ENCODE measurements at places on chromosomes 2 and 18.

DNA sequence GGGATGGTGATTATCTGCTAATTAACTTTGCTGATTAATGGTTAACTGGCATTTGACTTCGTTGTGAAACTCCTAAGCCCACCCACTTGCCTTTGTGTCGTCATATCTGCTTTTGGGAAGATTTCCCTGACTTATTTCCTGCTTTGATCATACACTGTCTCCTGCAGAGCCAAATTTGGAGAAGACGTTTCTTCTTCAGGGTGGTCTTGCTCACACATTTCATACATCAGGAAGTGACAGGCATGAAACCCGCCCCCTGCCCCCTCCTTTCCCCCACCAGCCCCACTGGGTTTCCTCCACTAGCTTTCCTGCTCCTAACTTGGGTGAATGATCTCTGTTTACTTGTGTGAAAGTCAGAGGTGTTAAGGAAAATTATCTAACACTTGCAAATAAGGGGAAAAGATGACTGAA lies 300.1 kb downstream of the TSN start:
- DNase-seq = no peak

GRCh38 chr2:112121682-112122254 lies 16.4 kb upstream of the FBLN7 start:
- DNase-seq = peak; percentile 47

GRCh38 chr2:79041032-79041448 lies 15.5 kb downstream of the REG3G start:
- no peak for DNase-seq

- DNase-seq = no peak
Measured at GRCh38 chr18:61459896-61460648, 126.8 kb downstream of the CDH20 start.

DNA sequence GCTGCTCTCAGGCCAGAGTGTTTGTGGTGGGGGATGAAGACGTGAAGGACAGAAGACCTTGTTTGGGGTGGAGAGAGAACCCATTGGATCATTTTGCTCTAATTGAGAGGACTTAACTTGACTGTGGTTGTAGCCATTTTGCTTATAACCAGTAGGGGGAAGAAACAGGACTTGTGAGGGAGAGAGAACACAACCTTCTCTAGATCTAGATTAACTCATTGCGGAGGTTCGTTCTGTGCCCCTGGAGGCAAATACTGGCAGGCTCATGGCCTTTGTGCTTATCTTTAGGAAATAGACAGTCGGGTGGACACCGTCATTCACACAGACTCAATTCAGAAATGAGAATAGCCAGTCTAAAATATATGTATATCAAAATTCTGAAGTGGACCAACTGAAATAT lies 147.0 kb upstream of the LHCGR start:
- DNase-seq = no peak

DNA sequence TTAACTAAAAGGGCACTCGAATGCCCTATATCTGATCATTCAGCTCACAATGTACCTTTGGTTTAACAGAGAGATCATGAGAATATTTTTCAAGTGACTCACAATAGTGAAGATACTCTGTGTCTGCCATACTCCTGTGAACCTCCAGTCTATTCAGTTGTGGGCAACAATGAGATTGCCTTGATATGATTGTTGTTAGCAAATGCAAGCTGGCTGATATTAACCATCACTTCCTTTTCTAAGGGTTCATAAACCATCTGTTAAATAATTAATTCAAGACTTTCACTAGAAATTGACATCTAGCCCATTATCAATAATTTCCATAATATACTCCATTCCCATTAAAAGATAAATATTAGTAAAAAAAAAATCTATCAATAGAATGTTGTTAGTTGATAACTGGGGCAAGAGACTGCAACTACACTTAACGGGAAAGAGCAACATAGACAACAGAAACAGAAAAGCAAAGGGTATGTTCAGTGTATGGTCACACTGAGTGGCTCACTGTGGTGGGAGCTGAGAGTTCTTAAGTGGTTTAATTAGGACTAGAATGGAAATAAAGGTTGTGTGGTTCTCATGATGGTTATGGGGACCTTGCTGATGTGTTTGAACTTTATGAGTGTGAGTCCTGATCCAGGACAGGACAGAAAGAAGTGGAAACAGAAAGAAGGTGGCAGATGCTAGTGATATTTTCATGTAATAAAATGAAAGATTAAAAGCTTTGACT lies 11.9 kb downstream of the IL18RAP start:
- DNase-seq = no peak

DNA sequence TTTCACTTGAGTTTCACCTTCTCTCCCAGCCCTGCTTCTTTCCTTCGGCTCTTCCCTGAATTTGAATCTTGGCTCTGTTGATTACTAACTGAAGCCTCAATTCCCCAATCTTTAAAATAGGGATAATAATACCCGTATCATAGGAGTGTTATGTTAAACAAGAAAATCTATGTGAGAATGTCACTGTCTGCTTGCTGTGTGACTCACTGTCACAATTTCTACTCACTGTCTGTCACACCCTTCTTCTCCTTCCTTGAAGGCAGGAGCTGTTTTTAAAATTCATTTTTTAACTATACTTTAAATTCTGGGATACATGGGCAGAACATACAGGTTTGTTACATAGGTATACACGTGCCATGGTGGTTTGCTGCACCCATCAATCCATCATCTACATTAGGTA lies 141.6 kb upstream of the CXCR4 start:
- DNase-seq = no peak

DNA sequence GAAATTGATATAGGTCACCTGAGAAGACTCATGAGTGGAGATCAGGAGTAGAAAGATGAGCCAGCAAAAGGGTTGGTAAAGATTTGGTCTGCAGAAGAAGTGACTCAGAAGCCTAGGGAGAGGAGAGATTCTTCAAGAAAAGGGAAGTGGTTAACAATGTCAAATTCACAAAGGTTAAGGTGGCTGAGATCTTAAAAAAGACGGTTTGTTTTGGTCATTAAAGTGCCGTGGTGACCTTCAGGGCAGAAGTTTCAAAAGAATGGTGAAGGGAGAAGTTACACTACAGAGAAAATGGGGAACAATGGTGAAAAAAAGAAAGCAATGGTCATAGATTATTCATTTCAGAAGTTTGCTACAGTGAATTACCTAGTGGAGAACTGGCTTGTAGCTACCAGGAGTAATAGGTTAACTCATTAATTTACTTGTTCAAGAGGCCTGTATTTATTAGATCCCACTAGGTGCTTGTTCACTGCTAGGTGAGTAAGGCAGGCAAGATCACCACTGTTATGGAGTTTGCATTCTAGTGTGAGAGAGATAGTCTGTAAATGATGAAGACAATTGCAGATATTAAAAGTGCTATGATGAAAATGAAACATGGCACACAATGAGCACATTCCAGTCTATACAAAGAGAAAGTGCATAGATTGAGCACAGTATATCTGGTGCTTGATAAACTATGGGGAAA lies 43.0 kb downstream of the FBXO48 start:
- no peak for DNase-seq

DNA sequence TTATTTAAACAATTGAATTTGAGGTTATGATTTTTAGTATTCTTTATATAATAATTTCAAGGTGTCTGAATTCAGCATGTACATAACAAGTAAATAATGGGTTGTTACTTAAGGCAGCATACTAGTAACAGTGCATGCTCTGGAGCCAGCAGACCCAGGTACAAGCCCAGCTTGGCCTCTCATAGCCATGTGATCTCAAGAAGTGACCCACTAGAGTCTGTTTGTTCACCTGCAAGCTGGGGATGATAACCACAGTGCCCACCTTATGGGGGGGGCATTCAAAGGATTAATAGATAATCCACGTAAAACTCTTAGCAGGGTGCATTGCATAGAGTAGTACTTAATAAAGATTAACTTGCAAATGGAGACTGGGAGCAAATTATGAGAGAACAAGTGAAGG lies 163.6 kb downstream of the TRABD2A start:
- no peak for DNase-seq

DNA sequence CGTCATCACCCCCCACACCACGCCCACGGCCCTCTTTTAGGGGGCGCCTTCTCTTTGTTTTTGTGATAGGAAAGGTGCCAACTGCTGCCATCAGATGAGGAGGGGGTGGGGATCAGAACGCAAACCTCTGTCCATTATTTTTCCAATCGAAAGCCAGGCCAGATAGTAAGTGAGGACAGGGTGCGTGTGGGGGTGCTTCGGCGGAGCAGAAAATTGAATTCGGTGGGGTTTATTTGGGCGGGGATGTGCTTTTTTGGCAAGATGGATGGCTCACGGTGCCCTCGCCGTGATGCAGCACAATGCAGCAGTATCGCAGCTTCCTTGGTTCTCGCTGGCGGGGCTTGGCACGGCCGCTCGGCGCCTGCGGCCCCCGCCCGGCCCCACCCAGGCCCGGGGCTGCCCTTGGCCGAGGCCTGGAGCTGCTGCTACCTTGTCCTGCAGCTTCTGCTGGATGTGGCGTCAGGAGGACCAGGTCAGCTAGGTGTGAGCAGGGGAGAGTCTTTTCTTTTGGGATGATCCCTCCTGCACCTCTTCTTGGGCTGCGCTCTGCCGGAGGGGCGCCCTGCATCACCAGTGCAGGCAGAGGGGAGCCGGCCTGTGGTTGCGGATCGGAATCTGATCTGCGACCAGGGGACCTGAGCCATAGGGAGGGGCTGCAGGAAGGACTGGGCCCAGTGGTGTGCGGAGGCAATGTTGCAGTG lies 1.3 kb downstream of the SPTBN1 start:
- peak; percentile 14 for DNase-seq

GRCh38 chr18:48127606-48128005 lies 197.1 kb upstream of the SMAD2 start:
- DNase-seq = no peak

DNA sequence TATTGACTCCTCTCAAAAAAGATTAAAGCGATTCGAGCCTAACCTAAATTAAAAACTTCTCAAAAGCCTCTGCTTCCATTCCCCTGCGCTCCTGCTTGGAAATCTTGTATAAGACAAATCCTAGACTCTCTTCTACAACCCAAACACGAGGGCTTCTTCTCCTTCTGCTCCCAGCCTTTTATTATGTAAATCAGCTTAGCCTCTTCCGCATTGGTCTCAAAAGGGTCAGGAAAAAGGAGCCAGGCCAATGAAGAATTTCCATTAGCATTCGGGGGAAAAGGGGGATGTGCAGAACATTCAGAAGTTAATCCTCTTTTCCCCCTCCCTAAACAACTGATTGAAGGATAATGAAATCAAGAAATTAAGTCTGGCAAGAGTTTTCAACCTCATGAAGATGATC lies 107.9 kb downstream of the FAM124B start:
- DNase-seq = no peak

DNA sequence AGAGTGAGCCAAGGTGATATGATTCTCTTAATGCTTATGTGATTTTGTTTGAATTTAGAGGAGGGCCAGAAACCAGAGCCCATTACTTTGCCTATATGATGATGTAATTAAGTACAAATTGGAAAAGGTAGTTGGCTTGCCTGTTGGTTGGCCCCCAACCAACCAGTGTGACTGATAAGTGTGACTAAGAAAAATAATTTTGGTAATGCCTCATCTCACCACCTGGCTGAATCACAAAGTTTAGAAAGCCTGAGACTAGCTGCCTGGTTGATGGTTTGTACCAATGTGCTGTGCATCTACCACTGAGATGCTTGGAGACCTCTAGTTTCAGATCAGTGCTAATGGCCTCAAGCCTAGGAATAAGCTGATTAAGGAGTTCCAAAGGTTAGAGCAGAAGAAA lies 338.7 kb downstream of the CDH2 start:
- DNase-seq = no peak

DNA sequence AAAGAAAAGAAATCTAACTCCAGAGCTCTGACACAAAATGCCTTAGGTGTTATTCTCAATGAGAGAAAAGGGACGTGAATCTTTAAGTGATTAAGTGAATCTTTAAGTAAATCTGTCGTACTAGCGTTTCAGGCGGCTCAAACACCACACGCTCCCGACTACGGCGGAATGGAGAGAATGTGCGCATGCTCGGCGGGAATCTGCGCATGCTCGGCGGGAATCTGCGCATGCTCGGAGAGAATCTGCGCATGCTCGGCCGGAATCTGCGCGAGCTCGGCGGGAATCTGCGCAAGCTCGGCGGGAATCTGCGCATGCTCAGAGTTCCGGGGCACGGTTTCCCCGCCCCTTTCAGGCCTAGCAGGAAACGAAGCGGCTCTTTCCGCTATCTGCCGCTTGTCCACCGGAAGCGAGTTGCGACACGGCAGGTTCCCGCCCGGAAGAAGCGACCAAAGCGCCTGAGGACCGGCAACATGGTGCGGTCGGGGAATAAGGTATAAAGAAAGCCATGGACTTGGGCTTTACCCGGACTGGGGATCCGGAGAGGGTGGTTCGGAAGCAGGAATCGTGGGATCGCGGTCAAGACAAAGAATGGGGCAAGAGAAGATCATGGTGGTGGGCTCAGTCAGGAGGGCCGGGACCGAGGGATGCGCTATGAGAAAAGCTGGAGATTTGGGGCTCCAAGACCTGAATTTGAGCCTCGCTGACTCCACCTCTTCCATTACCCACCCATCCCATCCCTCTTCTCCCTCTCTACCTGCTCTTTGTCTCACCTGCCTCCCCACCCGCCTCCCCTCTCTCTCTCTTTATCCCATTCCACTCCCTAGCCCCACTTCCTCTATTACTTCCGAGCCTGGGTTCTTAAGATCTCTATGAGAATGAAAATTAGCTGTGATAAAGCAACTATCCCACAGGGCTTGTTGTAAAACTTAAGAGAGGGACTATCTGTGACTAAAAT lies at the start of gene XRCC5:
TSS of gene XRCC5 (plus strand) at position 382 of the 955 bp plus-strand sequence. CDS start at position 471, 89 bp downstream.
- DNase-seq = peak; percentile 99

DNA sequence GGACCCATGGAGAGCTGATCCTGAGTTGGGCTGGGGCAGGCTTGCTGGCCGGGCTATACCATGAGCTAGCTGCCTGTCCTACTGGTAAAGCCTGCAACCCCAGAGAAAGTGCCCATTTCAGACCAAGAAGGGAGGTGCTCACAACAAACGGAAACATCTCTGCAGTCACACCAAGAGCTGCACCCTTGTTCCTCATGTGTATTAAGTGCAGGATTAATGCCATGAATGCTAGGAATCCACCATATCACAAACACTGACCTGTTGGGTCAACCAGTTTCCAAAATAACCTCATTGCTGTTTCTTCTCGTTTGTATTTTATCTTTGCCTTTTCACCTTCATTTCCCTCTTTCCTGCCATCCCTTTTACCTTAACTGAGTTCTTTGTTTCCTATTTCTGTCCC lies 69.9 kb downstream of the AFF3 start:
- DNase-seq = no peak

DNA sequence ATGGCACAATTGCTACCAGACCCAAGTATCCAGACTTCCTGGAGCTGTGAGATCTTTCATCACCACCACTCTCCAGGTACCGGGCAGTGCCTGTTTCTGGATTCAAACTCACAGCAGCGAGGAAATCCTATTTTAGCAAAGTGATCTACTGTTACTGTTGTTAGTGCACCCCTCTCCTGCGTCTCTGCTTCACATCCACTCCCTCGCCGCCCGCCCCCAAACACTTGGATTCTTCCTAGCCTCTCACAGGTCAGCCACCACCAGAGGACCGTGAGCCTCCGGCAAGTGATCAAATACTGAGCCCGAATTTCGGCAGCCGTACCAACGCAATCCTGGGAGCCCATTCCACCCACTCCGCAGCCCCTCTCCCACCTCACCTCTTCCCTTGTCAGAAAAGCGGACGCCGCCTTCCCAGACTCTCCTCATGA lies 519 bp downstream of the METTL4 start:
- DNase-seq = peak; percentile 66

- DNase-seq = no peak
Measured at GRCh38 chr2:3480352-3481010, 38.9 kb downstream of the ADI1 start.

All from stimulated activated naive CD8-positive, alpha-beta T cell treated with anti-CD3 and anti-CD28 coated beads, Interleukin-15, Interleukin-2, amounts not matched to agents 100 U/mL and 50 U/mL, for 24 hours (primary cell).